Thyroid gland (tissue), 4 donors: ENCODE measurements at places on chromosomes 3 and 15. TPM values are rescaled to one million over a fixed set of nuclear protein-coding genes. Genes with fewer than 3 reads are reported as not detected.
A peak's percentile ranks its signal among the peaks of the same experiment; 100 is the strongest.

KNG1 gene
- not detected for total RNA-seq

- H3K4me1 ChIP-seq: no peaks in the 10 kb centered on the region
- no peaks in the 10 kb centered on the region for H3K27me3 ChIP-seq
- H3K4me3 ChIP-seq: no peak overlapping the region
- no peak for DNase-seq
- H3K36me3 ChIP-seq: no peaks in the 10 kb centered on the region
These were observed 904.8 kb downstream of the NAALADL2 start for GRCh38 chr3:175763948-175764347.

DNA sequence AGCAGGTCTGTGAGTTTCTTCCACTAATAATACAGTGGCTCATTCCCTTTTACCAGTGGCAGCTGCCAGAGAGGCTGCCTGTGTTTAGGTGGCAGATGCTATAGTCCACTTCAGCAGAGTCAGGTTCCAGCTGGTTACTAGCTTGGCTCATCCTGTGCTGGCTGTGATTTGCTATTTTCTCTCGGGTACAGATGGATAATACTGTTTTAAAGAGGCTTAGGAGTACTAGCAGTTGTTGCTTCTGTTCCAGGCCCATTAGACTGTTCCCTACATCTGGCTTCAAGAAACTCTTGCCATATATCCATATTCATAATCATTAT is 41.0 kb downstream of the ZNF609 start:
- peaks cover 8% of the 10 kb centered on the region for H3K36me3 ChIP-seq
- peaks cover 22% of the 10 kb centered on the region for H3K4me1 ChIP-seq
- no peak overlapping the region for H3K4me3 ChIP-seq
- no peak overlapping the region for H3K27ac ChIP-seq
- DNase-seq: no peak

ROBO2 gene
- total RNA-seq: not detected

- H3K4me1 ChIP-seq: no peaks in the 10 kb centered on the region
- H3K36me3 ChIP-seq: no peaks in the 10 kb centered on the region
- H3K27ac ChIP-seq: no peak overlapping the region
- peak; percentile 40 for DNase-seq
- H3K27me3 ChIP-seq: no peaks in the 10 kb centered on the region
These were observed 141.2 kb downstream of the GMNC start for GRCh38 chr3:190721330-190721729.

DNA sequence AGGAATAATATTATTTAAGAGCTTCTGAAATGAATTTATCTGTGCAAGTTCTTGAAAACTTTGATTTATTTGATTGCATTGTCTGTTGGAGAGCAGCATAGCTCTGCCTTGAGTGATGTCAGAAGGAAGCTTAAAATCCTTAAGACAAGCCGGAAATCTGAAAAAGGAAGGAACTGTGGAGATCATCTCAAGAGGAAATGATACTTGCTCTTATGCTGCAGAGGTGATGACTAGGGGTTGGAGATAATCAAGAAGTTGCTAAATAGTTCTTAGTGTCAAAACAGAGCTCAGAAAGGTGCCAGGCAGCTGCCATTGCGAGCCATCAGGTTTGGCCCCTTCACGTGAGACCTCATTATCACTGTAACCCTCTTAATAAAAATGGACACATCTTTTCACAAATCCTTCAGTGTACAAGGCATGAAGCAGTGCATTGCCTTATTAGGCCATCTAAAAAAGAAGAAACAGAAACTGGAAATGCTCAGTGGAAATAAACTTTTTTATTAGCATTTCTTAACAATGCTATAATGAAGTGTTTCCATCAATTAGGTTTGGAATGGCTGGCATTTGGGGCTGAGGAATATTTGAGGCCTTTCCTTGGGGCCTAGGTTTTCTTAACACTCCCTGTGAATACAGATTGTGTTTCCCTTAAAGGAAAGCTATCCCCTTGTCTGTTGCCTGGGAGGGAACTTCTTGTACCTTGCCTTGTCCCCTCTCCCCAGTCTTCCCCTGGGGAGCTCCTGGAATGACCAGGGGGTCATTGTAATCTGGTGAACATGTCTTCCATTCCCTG is 34.5 kb upstream of the VILL start:
- DNase-seq: no peak
- H3K27ac ChIP-seq: no peak overlapping the region
- no peaks in the 10 kb centered on the region for H3K4me1 ChIP-seq
- no peaks in the 10 kb centered on the region for H3K36me3 ChIP-seq
- H3K4me3 ChIP-seq: no peak overlapping the region

DNA sequence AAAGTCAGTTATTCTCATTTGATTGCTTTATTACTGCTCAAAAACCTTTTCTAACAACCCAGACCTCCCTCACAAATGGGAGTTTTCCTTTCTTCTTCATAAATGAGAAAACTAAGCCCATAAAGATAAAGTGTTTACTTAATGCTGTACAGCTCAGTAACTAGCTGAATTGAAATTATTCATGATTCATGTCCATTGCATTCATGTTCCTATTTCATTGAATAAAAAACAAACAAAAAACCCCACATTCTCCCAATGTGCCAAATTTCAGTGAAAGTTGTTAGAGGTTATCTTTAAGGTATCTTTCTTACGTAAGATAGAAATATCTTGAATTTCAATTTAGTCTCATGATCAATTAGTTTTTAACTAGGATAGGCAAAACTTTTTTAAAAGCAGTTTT is 2.8 kb downstream of the PLSCR2 start:
- no peaks in the 10 kb centered on the region for H3K4me1 ChIP-seq
- H3K27ac ChIP-seq: no peak overlapping the region
- H3K36me3 ChIP-seq: no peaks in the 10 kb centered on the region
- DNase-seq: no peak
- no peak overlapping the region for H3K4me3 ChIP-seq

GRCh38 chr3:151265866-151266265 is 12.5 kb downstream of the P2RY14 start:
- H3K4me3 ChIP-seq: no peak overlapping the region
- H3K27me3 ChIP-seq: no peaks in the 10 kb centered on the region
- no peak for DNase-seq

DNA sequence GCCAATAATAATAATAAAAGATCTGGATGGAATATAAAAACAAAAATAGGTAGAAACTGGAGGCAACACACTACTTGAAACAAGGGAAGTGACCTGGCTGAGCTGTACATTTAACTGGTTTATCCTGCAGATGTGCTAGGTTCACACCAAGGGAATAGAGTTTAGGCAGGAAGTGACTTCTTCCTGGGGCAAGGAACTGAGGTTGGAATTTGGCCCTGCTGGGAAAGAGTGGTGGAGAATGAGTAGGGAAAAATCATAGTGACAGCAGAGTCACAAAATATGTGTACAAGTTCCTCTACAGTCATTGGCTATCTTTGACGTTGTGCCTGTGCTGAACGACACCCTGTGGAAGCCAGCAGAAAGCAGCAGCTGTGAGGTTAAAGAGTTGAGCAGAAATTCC is 44.1 kb downstream of the ARHGAP11B start:
- no peak for DNase-seq
- H3K27ac ChIP-seq: no peak overlapping the region
- no peaks in the 10 kb centered on the region for H3K36me3 ChIP-seq
- H3K4me3 ChIP-seq: no peak overlapping the region

GRCh38 chr3:175308097-175308496 is 449.0 kb downstream of the NAALADL2 start:
- no peaks in the 10 kb centered on the region for H3K4me1 ChIP-seq
- no peak overlapping the region for H3K27ac ChIP-seq
- no peaks in the 10 kb centered on the region for H3K27me3 ChIP-seq
- DNase-seq: no peak
- H3K4me3 ChIP-seq: no peak overlapping the region
- no peaks in the 10 kb centered on the region for H3K36me3 ChIP-seq

GRCh38 chr15:95459273-95459672 is 871.2 kb upstream of the NR2F2 start:
- no peak overlapping the region for H3K27ac ChIP-seq
- H3K4me3 ChIP-seq: no peak overlapping the region
- H3K4me1 ChIP-seq: no peaks in the 10 kb centered on the region

- no peaks in the 10 kb centered on the region for H3K27me3 ChIP-seq
- H3K4me3 ChIP-seq: no peak overlapping the region
- no peak overlapping the region for H3K27ac ChIP-seq
- H3K4me1 ChIP-seq: no peaks in the 10 kb centered on the region
- peaks cover 24% of the 10 kb centered on the region for H3K36me3 ChIP-seq
These were observed 52.8 kb downstream of the RAF1 start for GRCh38 chr3:12611117-12611516.

DNA sequence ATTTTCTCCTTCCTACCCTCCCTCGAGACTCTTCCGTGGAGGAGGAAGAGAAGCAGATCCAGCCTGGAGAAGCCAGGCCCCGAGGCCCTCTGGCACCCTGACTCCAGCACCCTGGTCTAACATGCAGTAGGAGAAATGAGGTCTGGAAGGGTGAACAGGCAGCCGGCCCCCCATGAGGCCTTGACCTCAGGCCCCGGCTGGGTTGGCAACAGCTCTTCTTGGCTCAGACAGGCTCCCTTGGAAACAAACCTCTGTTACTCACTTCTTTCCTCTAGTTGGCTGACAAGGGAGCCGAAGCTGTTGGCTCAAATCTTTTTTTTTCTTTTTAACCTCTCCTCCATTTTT is 73.4 kb downstream of the CPN2 start:
- H3K4me3 ChIP-seq: no peak overlapping the region
- H3K27ac ChIP-seq: peak overlapping the region; percentile 93
- DNase-seq: peak; percentile 60
- H3K27me3 ChIP-seq: no peaks in the 10 kb centered on the region

RTP1 gene
- not detected for total RNA-seq

TUSC7 gene
- total RNA-seq: not detected

DNA sequence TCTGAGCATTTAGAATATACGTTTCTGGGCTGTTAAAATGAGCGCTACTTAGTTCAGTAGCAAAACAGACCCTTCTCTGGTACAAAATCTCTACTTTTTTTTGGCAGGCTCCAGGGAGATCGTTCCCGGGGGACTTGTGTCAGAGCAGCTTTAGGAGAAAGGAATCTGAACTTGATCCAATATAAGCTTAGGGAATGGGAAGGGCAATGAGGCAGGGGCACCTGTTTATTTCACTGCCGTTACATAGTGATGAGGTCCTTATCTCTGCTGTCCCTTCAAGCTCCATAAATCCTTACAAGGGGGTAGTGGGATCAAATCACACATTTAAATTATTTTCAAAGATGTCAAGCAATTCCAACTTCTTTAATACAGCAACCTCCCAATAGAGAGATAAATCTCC is 128.7 kb upstream of the BNIP2 start:
- no peak overlapping the region for H3K4me3 ChIP-seq
- peaks cover 7% of the 10 kb centered on the region for H3K27me3 ChIP-seq
- no peak overlapping the region for H3K27ac ChIP-seq
- no peaks in the 10 kb centered on the region for H3K36me3 ChIP-seq

DNA sequence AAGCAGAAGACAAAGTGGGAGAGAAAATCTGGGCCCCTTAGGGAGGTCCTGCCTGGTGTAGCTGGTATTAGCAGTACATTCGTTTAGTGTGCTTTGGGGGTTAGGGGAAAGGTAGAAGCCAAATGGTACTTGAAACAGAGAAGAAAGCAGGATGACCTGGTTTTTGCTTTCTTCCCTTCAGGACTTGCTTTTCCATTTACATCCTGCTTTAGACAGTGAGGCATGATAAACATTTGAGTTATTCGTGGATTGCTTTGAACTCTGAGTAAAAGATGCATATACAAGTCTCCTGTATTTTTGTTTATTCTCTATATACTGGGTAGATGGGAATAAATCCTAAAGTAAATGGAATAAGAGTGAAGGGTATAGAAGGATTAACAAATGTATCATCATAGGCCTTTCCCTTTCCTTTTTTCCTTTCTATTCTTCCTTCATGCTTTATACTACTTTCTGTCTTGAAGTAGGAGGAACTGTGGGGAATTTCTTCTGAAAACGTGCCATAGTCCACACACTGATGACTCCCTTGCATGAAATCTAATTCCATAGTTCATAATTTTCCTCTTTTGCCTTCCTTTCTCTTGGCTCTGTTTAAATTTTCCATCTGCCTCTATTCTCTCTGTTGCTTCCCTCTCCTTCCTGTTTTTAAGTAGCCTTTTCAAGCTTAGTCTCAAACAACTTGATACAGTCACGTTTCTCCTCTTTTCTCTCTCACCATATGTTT is 139.5 kb upstream of the RBMS3 start:
- H3K27me3 ChIP-seq: no peaks in the 10 kb centered on the region
- no peaks in the 10 kb centered on the region for H3K36me3 ChIP-seq
- no peak overlapping the region for H3K4me3 ChIP-seq
- H3K27ac ChIP-seq: no peak overlapping the region
- H3K4me1 ChIP-seq: no peaks in the 10 kb centered on the region
- DNase-seq: no peak

RTP4 gene
- total RNA-seq: 0.45 TPM

GRCh38 chr3:12553921-12554391 is 2.9 kb upstream of the MKRN2 start:
- peaks cover 4% of the 10 kb centered on the region for H3K27me3 ChIP-seq
- H3K4me3 ChIP-seq: peak overlapping the region; percentile 20
- no peak overlapping the region for H3K27ac ChIP-seq
- no peaks in the 10 kb centered on the region for H3K36me3 ChIP-seq
- peak; percentile 15 for DNase-seq

ALDH1A2 gene
- total RNA-seq: 0.98 TPM

GRCh38 chr3:133850034-133850433 is 44.4 kb downstream of the SRPRB start:
- no peak for DNase-seq
- H3K27me3 ChIP-seq: no peaks in the 10 kb centered on the region
- H3K4me3 ChIP-seq: no peak overlapping the region
- H3K4me1 ChIP-seq: no peaks in the 10 kb centered on the region

GRCh38 chr3:155342344-155342743 is 48.9 kb upstream of the STRIT1 start:
- no peak for DNase-seq
- no peaks in the 10 kb centered on the region for H3K27me3 ChIP-seq
- H3K4me1 ChIP-seq: no peaks in the 10 kb centered on the region

GRCh38 chr3:129625072-129625874 is 18.8 kb upstream of the PLXND1 start:
- no peak for DNase-seq
- no peak overlapping the region for H3K4me3 ChIP-seq
- peaks cover 36% of the 10 kb centered on the region for H3K4me1 ChIP-seq

DNA sequence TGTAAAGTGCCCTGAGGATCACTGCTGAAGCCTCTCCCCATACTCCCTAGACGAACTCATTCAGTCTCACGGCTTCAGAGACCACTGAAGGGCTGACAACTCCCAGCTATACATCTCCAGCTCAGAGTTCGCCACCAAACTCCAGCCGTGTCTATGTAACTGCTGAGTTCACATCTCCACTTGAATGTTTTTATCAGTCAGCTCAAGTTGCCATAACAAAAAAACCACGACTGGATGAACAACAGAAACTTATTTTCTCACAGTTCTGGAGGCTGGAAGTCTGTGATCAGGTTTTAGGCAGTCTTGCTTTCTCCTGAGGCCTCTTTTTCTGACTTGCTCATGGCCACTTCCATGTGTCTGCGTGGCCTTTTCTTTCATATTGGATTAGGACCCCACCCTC is 223.0 kb upstream of the LRRFIP2 start:
- no peak overlapping the region for H3K4me3 ChIP-seq
- no peak overlapping the region for H3K27ac ChIP-seq
- H3K4me1 ChIP-seq: peaks cover 7% of the 10 kb centered on the region
- H3K27me3 ChIP-seq: no peaks in the 10 kb centered on the region
